ENCODE measurements at places on chromosomes 5 and 9.
A peak's percentile ranks its signal among the peaks of the same experiment; 100 is the strongest.

GRCh38 chr9:137705906-137706305 is 87.1 kb downstream of the EHMT1 start:
- DNase-seq = no peak

DNA sequence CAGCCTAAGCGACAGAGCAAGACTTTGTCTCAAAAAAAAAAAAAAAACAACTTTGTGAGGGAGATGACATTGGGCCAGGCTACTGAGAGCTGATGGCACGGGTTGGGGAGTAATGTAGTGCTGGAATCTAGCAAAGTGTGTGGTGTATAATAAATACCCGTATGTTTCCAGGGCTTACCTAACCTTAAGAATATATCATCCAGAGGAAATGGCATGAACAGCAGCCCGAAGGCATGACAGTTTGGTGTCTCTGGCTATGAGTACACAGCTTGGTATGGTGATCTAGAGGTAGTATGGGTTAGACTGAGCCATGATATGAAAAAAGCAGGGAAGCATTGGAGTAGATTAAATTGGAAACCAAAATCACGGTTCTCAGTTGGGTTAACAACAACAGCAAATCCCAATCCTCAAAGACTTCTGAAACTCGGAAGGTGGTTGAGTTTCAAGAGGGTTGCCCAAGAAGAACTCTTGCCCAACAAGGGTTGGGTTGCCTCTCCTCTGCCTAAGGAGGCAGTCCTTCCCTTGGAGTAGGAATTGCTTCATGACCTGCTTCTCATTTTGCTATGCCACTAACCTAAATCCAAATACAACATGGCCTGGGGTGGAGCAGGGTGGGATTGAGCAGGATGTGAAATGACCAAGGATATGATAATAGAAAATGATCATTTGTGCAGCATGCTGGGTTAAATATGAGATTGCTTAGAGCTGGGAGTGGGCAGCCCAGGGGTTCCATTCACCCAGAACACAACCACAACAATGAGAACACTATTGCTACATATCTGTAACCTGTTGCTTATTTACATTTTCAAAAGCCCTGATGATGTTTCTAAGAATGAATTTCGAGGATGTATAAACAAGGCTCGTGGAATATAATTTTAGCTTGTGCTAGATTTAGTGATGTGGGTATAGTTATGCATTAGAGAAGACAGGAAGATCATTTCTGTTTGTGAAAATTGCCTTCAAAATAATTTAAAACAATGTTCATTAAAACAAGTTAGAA is 64.6 kb upstream of the ZFR start:
- peak; percentile 77 for DNase-seq

DNA sequence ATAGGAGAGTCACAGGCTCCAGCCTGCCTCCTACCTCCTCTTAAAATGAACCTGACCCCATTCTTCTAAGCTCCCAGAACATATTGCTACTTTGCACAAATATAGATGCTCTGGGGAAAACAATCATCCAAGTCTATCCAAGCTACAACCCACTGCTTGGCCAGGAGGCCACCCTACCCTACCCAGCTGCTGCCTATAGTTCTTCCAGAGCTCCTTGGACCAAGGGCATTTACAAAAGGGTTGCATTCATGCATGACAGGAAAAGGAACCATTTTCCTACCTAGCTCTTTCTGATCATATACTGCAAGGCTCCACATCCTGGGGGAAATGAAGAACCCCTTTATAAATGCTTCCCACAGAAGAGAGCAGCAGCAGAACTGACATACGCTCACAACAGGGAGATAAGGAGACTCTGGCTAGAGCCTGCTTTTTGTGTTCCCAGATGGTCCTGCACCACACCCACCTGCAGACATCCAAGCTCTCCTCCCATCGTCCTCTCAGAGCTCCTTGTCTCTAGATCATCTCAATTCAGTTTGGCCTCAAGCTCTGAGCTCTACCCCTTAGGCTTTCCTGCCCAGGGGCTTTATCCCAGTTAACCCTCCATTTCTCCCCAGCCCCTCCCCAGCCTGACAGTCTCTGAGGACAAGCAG is 185.5 kb downstream of the SPOCK1 start:
- DNase-seq = no peak

DNA sequence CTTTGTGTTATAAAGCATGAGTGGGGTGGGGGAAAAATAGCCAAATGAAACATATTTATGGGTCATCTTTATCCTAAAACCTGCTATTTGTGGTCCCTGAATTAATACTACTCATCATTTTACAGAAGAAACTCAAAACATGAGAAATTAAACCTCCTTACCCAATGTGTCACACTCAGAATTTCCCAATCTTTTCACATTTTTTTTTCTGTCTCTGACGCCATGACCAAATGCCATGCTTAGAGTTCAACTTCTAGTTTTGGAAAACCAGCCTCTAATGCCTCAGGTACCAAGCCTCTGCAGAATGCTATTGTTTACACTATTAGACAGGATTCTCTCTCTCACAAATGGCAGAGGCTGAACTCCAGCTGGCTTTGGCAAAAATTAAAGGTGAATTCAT is 505.5 kb upstream of the WWC1 start:
- DNase-seq = no peak

GRCh38 chr5:565782-566440 is 41.7 kb upstream of the SLC9A3 start:
- no peak for DNase-seq

- DNase-seq = no peak
Measured at GRCh38 chr5:127930311-127930710, 153.3 kb upstream of the SLC12A2 start.

DNA sequence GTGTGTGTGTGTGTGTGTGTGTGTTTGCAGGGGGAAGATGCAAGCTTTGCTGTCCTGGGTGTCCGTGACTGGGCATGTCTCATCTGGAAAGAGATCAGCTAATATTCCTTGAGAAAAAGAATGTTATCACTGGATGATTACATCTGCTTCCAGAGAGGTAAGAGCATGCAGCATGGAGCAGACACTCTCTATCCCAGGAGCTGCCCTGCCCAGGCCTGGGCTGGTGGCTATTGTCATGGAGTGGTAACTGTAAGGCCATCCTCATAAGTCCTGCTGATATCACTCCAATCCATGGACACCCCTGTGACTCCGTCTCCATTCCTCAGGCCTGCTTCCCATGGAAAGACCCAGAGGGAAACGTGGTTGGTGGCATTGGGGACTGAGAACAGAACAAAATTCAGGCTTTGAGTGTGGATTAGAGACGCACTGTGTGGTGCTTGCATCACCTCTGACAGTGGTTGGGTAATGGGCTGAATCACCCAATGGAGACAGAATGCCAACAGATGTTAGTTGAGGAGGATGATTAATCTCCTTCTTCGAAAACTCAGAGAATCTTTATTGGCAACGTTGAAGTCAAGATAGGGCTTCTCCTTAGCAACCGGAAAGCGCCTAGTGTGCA is 52.0 kb upstream of the KCNIP1 start:
- no peak for DNase-seq

GRCh38 chr5:136631186-136631585 is 265.8 kb upstream of the TRPC7 start:
- DNase-seq = no peak

DNA sequence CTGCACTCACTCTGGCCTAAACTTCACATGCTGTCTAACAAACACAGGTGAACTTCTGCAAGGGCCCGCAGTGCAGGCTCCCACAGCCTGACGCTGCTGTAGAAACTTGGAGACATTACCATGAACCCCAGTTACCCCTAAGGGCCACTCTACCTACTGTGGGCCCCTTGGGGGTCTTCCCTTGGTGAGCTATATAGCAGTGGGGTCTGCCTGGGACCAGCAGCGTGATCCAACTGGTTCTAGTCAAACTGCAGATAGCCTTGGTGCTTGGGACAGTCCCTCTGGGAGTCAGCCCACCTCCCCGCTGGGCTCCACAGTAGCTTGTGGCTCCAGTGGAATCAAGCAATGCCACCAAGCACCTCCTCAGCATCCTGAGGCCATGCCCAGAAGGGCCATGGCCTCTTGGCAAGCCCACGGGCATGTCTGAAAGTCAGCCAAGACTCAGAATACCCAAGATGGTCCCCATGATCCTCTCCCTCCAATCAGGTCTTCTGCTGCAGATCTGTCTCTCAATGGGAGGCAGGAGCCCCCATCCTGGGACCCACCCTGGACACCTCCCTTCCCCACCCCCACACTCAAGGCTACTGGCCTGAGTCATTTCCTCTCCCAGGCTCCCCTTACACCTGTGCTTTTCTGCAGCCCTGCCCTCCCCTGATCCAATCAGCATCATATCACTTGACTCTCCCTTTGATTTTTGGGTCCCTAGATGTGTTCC is 230.0 kb upstream of the IRX1 start:
- no peak for DNase-seq

DNA sequence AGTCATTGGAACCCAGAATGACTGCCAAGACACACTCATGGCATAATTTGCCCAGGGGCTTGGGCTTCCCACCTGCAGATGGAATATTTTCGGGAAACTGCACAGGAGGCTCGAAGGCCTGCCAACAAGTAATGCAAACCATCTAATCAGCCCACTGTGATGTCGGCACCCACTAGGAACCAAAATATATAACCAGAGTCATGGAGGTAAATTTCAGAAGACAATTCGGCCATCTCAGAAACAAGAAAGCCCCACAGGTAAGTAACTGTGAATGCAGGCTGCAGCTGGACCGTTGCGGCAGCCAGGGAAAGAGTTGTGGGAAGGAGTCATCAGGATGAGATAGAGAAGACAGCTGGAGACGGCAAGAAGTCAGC is 264.4 kb downstream of the SYK start:
- DNase-seq = no peak

DNA sequence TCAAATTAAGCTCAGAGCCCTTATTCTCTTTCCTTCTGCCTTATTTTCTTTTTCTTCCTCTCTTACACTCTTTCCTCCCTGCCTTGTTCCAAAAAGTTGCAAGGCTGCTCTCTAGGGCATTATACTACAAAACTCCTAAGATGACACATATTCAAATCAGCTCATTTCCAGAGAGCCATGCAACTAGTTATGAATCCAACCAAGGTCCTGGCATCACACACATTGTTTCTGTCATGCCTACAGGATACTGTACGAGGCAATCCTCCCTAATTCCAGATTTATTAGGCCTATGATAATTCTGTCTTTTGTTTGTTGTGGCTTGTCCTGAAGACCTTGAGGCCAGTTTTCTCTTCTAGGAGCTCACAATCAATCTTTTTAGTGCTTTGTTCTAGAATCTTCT is 87.0 kb upstream of the TBCA start:
- DNase-seq = no peak

GRCh38 chr5:79508354-79508753 is 5.6 kb downstream of the HOMER1 start:
- DNase-seq = no peak

- no peak for DNase-seq
Measured at GRCh38 chr5:73897893-73898292, 271.9 kb downstream of the ARHGEF28 start.

- no peak for DNase-seq
Measured at GRCh38 chr9:116905171-116905588, 218.1 kb downstream of the TRIM32 start.

GRCh38 chr5:143168171-143168741 is 235.2 kb downstream of the NR3C1 start:
- no peak for DNase-seq

DNA sequence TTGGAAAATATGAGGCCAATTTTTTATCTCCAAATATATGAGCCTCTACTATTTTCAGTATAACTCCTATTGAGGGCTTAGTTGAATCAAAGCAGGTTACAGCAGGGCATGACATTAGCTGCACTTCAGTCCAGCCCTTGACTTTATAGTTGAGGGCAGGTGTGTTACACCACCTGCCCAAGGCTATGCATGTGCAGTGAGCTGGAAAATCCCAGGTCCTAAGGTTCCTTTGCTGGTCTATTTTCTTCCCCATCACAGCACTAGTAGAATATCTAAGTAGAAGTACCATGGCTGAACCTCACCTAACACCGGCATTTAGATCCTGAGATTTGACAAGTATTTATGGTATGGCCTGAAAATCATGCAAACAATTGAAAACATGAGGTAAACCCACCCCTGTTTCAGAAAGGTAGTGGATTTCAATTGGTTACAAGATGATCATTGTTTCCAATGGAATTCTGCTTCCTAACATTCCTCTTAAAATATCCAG is 201.1 kb downstream of the SEMA5A start:
- no peak for DNase-seq

DNA sequence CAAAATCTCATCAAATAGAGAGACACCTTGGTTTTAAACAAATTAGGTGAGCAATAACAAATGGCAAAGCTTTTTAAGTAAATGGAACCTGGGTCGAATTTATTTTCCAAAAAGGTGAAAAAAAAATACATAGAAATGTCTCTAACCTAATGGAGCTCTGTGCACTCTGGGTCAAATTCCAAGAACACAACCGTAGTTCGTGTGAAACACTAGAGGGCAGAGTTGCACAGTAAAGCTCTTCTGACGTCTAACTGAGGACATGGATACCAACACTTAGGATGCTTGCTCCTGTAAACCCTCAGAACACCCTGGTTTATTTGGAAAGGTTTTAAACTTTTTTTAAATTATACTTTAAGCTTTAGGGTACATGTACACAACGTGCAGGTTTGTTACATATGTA is 18.9 kb downstream of the MARCHF11 start:
- peak; percentile 66 for DNase-seq

DNA sequence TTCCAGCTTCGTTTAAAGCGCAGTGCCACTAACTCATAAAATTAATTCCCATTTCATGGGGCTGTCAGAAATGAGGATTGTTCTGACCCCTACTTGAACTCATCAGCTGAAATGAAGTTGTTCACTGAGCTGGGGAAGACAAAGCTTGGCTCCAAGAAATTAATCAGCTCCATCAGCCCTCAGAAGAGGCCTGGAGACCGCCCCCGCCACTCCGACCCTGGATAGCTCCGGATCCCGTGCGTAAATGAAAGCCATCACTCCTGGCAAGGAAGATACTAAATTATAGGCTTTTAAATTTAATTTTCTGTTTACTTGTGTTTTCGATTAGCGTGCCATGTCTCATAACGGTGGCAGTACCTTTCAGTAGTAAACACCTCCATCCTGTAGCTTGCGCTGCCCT is 142.8 kb upstream of the IRX2 start:
- DNase-seq = no peak

DNA sequence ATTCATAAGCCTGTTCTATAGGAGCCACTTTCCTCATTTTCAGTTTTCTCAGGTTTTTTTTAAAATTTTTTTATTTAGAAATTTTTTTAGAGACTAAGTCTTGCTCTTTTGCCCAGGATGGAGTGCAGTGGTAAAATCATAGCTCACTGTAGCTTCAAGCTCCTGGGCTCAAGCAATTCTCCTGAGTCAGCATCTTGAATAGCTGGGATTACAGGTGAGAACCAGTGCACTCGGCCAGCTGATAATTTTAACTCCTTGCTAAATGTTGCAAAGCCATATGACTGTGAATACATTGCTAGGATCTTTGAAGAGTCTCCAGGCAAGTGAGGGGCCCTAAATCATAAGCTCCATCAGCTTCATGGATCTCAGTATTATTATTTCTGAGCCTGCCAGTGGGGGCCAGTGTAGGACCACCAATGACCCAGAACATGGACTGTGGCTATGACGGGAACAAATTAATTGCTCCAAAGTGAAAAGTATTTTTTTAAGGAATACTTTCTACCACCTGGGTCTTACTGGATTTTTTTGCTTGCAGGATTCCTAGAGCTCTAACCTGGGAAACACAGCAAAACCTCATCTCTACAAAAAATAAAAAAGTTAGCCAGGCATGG is 5.7 kb upstream of the GAPVD1 start:
- DNase-seq = no peak

- DNase-seq = no peak
Measured at GRCh38 chr5:152601806-152602732, 197.0 kb upstream of the NMUR2 start.

Measured in AML-193 (cell line).